NAMALWA (cell line): ENCODE measurements at places on chromosomes 16 and 17.

DNA sequence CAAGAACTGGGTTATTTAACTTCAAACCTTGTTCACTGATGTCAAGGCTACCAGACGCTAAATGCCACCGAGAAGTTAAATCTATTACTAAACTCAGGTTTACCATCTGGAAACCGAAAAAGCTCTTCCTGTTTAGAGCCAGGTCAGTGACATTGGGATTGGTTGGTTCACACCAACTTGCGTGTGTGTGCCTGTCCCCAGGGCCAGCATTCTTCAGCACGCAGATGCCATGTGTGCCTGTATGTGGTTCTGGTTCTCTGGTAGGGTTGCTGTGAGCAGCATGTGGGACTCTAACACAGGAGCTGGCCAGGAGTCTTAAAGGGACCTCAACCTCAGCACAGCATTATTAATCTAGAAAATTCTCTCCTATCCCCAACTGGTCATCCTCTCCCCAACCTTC, 18.1 kb upstream of the TBX2 start:
- no peak for DNase-seq

DNA sequence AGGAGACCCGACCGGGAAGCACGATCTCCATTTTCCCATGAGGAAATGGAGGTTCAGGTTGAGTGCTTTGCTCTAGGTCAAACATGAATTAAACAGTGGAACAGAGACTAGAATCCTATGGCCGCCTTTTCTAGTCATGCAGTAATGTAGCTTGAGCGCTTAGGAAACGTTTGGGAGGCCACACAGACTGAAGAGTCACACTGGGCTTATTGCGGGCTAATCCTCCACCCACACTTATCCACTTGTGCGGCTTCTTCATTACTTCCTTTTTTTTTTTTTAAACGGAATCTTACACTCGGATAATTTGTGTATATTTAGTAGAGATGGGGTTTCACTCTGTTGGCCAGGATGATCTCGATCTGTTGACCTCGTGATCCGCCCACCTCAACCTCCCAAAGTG, 26.0 kb downstream of the CACNG3 start:
- DNase-seq = no peak

GRCh38 chr16:1159973-1160772, 7.3 kb downstream of the CACNA1H start:
- DNase-seq = no peak

DNA sequence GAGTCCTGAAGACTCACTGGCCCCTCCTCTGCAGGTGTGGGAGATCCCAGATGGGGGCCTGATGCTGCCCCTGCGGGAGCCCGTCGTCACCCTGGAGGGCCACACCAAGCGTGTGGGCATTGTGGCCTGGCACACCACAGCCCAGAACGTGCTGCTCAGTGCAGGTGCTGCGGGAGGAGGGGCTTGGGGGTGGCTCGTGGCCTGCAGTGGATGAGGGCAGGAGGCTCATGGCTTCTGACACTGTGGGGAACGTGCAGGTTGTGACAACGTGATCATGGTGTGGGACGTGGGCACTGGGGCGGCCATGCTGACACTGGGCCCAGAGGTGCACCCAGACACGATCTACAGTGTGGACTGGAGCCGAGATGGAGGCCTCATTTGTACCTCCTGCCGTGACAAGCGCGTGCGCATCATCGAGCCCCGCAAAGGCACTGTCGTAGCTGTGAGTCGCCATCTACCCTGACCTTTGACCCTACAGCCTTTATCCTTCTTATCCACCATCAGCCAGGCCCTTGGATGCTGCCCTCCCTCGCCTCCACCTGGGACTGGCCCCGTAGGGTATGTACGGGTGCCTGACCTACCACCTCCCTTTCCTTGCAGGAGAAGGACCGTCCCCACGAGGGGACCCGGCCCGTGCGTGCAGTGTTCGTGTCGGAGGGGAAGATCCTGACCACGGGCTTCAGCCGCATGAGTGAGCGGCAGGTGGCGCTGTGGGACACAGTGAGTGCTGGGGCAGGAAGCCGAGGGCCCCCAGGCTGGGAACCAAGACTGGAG, 3.6 kb downstream of the CORO1A start:
- peak; percentile 74 for DNase-seq
